ENCODE measurements at places on chromosomes 5 and 9. TPM values are rescaled to one million over a fixed set of nuclear protein-coding genes. Genes with fewer than 3 reads are reported as not detected.

GRCh38 chr5:33309536-33310345 lies 131.0 kb upstream of the TARS1 start:
- peak; percentile 39 for DNase-seq

TOR2A gene
- total RNA-seq, result 4.4 TPM

MLANA gene
- total RNA-seq, result 6.5 TPM

DNA sequence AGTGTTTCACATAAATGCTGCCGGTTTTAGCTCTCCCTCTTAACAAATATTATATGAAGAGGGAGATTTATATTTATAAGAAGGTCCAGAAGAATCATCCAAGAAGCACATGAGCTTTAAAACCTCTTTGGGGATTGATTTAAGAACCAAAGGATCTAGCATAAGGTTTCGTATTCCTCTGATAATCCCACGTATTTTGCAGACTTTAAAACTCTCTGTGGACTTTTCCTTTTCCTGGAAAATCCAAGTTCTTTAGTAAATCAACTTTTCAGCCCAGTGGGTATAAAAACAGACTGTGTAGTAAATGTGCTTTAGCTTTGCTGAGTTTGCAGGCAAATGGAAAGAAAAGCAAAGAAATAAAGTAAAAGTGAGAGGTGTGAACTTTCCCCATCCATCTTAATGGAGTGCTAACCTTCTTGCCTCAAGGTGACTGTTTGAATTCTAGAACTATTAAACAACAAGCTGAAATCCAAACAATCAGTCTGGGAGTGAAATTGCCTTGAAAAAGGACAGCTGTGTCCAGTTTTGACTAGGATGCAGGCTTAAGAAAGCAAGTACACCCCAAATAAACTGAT lies 363.4 kb upstream of the SLC24A2 start:
- no peak for DNase-seq

TNC gene
- total RNA-seq, result 43.4 TPM

DNA sequence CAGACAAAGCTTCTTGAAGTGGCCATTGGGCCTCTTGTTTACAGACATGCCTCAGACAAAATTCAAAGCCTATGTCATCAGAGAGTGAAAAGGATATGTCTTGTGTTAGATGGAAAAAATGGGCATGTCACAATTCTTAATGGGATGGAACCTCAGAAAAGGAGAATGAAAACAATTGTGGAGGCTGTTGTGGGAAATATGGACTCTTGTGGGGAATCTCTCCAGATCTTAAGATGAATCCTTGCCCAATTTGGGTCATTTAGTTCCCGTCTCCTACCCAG lies 19.5 kb downstream of the SLC22A5 start:
- no peak for DNase-seq

GRCh38 chr5:55817030-55817429 lies 34.1 kb upstream of the IL31RA start:
- DNase-seq, result no peak

- DNase-seq, result no peak
Measured at GRCh38 chr5:156322666-156323065, 4.3 kb upstream of the SGCD start.

Data from skin of body (tissue), 3 donors.